ENCODE measurements at places on chromosomes 3 and 15.

DNA sequence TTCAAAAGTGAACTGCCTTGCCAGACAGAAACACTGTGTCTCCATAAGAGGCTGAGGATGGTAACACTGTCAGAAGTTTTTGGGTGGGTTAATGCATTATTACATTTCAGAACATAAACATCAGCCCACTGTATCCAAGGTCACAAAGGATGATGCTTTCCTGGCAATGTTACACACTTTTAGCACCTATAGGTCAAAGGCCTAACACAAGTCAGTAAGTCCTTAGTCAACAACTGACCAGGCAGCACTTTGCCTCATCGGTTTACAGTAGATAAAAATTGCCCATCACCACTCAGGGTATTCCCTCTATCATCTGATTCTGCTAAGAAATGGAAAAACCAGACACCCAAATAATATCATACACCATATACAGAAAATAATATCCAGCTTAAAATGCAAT is 98.4 kb downstream of the CTNNB1 start:
- no peak for DNase-seq

GRCh38 chr15:60829416-60829815 is 350.5 kb upstream of the ICE2 start:
- no peak for DNase-seq

- no peak for DNase-seq
Observed at GRCh38 chr3:177735431-177735830, 538.1 kb upstream of the TBL1XR1 start.

DNA sequence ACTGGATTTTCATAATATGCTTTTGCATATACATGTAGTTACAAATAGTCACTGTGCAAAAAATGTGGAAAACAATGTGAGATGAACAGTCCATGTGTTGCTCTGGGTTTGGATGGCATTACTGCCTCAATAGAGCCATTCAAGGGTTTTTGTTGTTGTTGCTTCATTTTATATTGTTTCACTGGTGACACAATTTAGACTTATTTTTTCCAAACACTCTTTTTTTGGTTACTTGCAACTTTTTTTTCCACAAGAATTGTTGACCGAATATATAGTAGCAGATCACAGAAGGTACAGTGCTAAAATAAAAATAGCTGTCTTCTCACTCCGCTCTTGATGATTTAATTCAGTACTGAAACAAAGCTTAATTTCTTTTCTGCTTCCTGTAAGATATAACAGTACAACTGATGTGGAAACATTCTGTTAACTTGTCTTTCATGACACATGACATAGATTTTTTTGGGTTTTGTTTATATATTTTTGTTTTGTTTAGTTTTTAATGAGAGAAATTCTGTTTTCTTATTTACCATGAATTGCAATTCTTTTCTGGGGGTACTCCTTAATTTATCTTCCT is 618.6 kb downstream of the NAALADL2 start:
- DNase-seq, result no peak

All from sciatic nerve (tissue), 2 donors.